ENCODE measurements at places on chromosomes 4 and X. TPM values are rescaled to one million over a fixed set of nuclear protein-coding genes. Genes with fewer than 3 reads are reported as not detected.

DNA sequence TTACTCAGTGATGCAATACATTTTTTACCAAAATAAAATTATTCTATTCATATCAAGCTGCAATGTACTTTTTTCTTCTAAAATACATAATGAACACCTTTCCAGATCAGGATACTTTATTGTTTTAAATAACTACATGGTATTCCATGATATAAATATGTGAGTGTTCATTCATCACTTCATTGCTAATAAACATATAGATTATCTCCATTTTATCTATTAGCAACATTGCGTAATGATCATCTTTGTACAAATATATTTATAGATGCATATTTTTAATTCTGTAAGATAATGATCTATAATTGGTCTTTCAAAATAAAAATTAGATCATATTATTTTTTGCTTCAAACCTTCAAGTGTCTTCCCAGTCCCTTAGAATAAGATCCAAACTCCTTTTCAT is 156.1 kb upstream of the HHIP start:
- DNase-seq: no peak

The POU3F4 gene
- total RNA-seq: not detected

The AP1S2 gene
- total RNA-seq: 19.3 TPM

- DNase-seq: no peak
Measured at GRCh38 chrX:114073926-114074325, 510.0 kb upstream of the HTR2C start.

- DNase-seq: no peak
Measured at GRCh38 chr4:100421361-100421978, 96.4 kb downstream of the EMCN start.

- no peak for DNase-seq
Measured at GRCh38 chr4:98664959-98665358, 6.5 kb upstream of the TSPAN5 start.

DNA sequence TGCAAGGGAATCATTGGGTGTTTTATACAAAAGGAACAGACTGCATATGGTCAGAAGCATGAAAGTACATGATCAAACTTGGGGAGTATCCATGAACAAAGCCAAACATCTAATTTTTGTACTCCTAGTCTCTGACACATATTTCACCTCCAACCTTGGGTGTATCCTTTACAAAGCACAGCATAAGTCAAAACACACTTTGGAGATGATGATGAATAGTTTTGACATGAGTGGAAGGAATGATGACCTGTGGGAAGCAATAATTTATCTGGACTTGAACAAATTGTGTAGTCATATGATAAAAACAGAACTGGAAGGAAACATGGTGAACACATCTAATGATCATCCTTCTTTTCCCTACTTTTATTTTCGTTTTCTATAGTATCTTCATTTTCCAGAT is 108.7 kb upstream of the PLS3 start:
- DNase-seq: no peak

GRCh38 chrX:153569475-153569874 is 29.5 kb downstream of the CCNQ start:
- DNase-seq: no peak

DNA sequence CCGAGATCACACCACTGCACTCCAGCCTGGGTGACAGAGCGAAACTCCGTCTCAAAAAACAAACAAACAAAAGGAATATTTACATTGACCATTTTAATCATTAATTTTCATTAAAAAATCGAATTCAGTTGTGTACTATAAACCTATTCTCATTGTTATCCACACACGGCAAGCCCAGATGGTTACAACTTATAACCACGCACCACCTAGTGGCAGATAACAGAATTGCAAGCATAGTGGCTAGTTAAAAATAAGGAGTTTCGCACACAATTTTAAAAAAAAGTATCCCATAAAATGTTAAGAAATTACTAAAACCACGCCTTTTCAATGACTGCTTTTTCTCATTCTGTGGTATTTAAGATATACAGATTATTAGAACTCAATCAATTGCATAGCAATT is 25.4 kb downstream of the MBNL3 start:
- no peak for DNase-seq

DNA sequence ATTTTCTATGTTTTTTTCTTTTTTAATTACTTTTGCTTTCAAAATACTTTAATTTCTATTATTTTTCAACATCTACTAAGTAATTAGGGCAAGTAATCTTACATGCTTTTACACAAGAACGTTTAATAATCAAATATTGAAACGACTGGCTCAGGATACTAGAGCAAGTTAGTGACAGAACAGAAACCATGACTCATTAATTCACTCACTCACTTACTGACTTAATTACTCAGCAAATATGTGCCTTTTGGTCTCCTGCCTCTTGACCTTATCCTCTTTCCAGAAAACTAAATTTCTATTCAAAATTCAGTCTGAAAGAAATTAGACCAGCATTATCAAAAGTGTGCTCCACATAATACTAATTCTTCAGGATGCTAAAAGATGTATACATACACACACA is 314.9 kb upstream of the TEX13C start:
- no peak for DNase-seq

DNA sequence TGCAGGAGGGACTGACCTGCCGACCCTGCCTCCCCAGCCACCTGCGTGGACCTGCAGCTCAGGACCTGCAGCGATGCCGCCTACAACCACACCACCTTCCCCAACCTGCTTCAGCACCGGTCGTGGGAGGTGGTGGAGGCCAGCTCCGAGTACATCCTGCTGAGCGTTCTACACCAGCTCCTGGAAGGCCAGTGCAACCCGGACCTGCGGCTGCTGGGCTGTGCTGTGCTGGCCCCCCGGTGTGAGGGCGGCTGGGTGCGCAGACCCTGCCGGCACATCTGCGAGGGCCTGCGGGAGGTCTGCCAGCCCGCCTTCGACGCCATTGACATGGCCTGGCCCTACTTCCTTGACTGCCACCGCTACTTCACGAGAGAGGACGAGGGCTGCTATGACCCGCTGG is 8.5 kb downstream of the CPZ start:
- DNase-seq: no peak

- DNase-seq: no peak
Measured at GRCh38 chr4:138702190-138702824, 313.3 kb upstream of the NOCT start.

DNA sequence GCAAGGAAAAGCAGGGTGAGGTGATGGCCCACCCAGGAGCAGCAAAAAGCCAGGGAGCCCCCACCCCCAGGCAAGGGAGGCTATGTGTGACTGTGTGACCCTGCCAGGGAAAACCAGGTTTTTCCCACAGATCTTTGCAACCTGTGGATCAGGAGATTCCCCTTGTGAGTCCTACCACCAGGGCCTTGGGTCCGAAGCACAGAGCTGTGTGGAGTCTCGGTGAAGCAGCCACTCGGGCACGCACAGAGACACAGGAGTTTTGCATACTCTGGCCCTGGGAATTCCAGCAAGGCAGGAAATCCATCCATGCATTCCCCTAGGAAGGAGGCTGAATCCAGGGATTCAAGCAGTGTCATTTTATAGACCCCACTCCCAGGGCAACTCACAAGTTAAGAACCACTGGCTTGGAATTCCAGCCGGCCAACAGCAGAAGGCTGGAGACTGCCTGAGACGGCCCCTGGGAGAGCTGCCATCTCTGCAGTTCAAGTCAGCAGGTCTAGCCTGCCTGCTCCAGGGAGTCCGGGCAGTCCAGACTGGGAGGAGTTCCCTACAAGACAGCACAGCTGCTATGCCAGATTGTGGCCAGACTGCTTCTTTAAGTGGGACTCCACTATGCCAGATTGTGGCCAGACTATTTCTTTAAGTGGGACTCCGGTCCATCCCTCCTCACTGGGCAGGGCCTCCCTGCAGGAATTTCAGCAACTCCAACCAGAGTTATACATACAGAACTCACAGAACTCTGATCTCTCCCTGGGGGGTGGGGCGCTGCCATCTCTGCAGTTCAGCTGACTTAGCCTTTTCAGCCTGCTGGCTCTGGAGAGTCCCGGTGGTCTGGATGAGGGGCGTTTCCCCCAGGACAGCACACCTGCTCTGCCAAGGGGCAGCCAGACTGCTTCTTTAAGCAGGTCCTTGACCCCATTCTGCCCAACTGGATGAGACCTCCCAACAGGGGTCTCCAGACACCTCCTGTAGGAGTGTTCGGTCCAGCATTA is 85.1 kb upstream of the ADAD1 start:
- DNase-seq: no peak

The IL3RA gene
- 1.4 TPM for total RNA-seq

GRCh38 chr4:48375651-48376304 is 34.4 kb downstream of the SLAIN2 start:
- DNase-seq: peak; percentile 25

- DNase-seq: no peak
Measured at GRCh38 chrX:19569930-19570329, 54.6 kb upstream of the MAP3K15 start.

DNA sequence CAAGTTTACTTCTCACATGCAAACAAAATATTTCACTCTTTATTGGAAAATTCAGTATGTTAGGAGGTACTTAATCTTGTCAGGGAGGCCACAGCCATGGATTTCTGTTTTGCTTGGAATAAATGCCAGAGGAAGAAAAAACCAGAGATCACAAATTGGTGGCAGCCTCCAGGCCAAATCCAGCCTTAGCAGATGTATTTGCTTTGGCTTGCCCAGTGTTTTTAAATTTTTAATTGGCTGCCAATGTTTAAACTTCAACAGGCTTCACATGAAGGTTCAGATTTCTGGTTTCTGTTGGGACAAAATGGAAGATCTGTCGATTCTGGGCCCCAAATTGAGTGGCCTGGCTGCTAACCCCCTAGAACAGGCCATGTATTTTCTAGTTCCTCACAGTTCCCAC is 19.2 kb downstream of the YY2 start:
- DNase-seq: no peak

- no peak for DNase-seq
Measured at GRCh38 chr4:144645102-144645630, 790 bp upstream of the HHIP start.

DNA sequence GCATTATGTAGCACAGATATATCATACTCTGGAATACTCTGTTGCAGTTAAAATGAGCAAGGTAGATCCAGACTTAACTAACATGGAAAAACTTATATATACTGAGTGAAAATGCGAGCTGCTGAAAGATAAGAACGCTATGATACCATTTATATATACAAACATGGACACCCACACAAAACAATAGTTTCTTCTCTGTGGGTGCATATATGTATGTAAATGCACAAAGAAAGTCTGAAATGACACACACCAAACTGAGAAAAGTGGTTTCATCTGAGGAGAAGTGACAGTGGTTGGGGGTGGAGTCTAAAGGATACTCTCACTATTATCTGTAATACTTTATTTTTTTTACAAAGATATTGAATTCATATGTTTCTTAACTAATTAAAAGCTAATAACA is 12.2 kb upstream of the FGF2 start:
- no peak for DNase-seq

DNA sequence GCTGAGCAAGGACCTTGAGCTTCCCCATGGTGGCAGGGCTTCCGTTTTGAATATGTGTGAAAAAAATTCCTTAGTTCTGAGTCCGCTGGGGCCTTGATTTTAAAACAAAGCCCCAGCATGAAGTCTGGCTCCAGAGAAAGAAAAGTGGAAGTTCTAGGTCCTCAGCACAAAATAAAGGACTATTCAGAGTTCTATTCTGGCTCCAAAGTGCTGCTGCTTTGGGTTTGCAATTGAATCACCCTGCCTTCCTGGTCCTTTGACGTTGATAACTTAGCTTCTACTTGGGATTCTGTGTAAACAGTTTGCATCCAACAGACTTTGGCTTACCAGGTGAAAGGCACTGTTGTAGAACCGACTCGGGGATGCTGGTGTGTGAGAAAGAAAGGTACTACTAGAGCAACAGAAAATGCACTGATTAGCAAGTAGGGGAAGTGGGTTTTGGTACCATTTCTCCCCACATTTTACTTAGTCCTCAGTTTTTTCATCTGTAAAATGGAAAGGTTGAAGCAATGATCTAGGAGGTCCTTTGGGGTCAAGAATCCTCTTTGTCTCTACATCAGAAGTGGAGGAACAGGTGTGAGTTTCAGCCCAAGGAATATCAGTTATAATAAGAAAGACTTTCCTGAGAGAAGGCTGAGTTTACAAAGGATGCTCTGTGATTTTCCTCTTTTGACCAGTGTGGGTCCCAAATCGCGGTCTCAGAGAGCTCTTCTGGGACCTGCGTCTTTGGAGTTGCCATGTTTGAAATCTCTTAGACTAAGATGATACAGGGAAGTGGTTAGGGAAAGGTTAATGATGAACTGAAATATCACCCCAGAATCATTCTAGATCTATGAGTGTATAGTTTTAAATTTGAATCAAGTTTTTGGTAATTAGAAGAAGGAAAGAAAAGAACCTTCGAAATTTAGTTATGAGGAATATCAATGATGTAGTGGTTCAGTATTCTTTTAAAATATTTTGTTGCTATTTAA is 28.2 kb downstream of the IGFBP7 start:
- no peak for DNase-seq

GRCh38 chr4:107666134-107666533 is 53.9 kb downstream of the PAPSS1 start:
- no peak for DNase-seq

DNA sequence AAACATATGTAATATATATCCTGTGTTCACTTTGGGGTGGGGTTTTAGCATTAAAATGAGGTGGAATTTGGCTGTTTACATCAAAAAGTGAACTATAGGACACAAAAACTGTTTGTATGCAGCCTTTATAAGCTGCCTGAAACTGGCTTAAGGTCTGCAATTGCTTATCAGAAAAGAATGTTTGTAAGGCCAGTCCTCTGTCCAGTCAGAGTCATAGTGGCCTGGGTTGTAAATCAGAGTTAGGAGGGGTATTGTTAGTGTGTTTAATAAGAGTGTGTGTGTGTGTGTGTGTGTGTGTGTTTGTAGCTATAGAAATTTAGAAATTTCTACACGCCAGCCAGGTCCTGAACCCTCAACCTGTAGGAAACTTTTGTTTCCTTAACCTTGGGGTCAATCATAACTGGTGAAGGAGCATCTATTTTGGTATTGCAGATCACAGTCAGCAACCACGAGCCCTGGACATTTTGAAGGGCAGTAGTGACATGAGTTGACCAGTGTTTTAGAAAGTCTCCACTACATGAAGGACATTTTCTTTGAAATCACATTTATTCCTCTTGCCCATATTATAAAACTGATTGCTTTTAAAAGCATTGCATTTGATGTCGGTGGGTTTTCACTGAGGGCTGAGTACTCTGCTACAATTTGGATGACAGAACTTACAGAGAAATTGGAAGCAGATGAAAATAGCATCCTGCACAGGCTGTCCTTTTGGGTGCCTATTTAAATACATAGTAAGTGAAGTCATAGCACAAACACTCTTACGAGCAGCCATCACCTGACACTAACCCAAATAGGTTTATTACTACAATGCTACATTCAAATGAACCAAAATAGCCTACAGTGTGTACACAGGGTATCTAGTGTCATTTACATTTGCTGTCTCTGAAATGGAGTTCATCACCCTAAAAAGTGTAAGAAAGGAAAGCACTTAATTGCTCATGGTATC is 11.2 kb upstream of the TMEM154 start:
- DNase-seq: no peak

GRCh38 chrX:47366041-47366722 is 4.2 kb upstream of the ZNF157 start:
- DNase-seq: peak; percentile 58

DNA sequence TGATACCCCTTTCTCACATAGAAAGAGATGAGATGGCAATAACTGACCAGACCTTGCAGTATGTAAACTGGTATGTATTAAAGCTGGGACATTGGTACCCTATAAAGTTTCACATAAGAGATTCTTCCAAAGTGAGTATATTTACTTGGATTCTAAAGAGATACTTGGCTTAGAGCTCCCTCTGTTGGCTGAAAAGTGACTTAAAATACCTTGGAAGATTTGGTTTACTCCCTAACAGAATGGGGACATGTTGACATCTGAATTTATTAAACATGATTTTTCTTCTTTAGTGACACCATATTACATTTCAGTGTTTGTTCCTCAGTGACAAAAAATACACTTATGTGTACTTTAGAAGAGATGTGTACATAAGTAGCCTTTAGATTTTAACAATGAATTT is 47.9 kb upstream of the RGN start:
- DNase-seq: no peak

The RASGEF1B gene
- total RNA-seq: 24.7 TPM

The PFKFB1 gene
- 0.68 TPM for total RNA-seq

Data from adrenal gland (tissue), 19 donors.